ENCODE measurements at places on chromosomes 5 and 9. TPM values are rescaled to one million over a fixed set of nuclear protein-coding genes. Genes with fewer than 3 reads are reported as not detected.

GRCh38 chr5:65588694-65589093 lies 25.6 kb downstream of the PPWD1 start:
- peaks cover 26% of the 10 kb centered on the region for H3K36me3 ChIP-seq
- H3K27me3 ChIP-seq: no peaks in the 10 kb centered on the region
- H3K27ac ChIP-seq: no peak overlapping the region
- H3K4me3 ChIP-seq: no peak overlapping the region
- H3K4me1 ChIP-seq: no peaks in the 10 kb centered on the region

DNA sequence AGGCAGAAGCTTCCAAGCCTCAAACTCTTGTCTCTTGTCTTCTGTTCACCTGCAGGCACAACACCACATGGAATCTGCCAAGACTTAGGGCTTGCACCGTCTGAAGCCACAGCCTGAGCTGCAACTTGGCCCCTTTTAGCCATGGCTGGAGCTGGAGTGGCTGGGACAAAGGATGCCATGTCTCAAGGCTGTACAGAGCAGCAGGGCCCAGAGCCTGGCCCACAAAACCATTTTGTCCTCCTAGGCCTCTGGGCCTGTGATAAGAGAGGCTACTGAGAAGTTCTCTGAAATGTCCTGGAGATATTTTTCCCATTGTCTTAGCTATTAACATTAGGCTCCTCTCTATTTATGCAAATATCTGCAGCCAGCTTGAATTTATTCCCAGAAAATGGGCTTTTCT lies 330.8 kb downstream of the DTWD2 start:
- H3K27me3 ChIP-seq: no peaks in the 10 kb centered on the region
- H3K4me1 ChIP-seq: peaks cover 20% of the 10 kb centered on the region
- no peaks in the 10 kb centered on the region for H3K36me3 ChIP-seq
- DNase-seq: no peak

GRCh38 chr9:124139001-124139400 lies 118.7 kb upstream of the NEK6 start:
- DNase-seq: no peak
- no peaks in the 10 kb centered on the region for H3K36me3 ChIP-seq
- no peaks in the 10 kb centered on the region for H3K4me1 ChIP-seq
- H3K27ac ChIP-seq: no peak overlapping the region
- H3K4me3 ChIP-seq: no peak overlapping the region

ENTPD2 gene
- polyA plus RNA-seq: 2.9 TPM

- DNase-seq: no peak
- H3K27me3 ChIP-seq: no peaks in the 10 kb centered on the region
- peaks cover 8% of the 10 kb centered on the region for H3K36me3 ChIP-seq
These were observed 9.7 kb downstream of the AFF4 start for GRCh38 chr5:132953710-132954109.

DNA sequence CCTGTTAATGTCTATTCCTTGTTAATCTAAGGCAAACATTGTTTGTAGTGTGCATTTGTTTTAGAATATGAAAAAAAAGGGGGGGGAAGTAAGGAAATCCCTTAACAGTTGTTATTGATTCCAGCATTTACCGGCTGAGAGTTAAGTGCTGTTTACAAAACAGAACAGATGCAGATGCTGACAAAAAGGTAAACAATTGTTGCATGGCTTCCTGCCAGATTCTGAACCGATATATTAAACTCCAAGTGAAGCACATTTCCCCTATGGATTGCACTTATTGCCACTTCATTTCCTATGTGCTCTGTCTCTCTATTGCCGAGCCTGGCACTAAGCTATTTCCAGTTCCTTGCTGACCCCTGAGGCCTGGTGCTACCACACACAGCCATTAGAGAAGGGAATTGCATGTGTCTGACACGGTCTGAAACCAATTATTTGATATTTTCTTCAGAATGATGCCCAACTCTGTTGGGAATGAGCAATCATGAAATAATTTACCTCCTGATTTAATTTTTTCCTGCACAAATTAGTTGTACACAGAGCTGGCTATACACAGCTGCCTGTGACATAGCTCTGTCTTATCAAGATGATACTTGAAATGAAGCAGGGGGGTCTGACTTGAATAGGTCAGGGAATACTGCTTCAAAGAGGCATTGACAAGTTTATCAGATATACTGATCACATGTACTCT lies 109.8 kb downstream of the KIAA0825 start:
- DNase-seq: no peak
- no peaks in the 10 kb centered on the region for H3K4me1 ChIP-seq

TAS2R1 gene
- not detected for polyA plus RNA-seq

DNA sequence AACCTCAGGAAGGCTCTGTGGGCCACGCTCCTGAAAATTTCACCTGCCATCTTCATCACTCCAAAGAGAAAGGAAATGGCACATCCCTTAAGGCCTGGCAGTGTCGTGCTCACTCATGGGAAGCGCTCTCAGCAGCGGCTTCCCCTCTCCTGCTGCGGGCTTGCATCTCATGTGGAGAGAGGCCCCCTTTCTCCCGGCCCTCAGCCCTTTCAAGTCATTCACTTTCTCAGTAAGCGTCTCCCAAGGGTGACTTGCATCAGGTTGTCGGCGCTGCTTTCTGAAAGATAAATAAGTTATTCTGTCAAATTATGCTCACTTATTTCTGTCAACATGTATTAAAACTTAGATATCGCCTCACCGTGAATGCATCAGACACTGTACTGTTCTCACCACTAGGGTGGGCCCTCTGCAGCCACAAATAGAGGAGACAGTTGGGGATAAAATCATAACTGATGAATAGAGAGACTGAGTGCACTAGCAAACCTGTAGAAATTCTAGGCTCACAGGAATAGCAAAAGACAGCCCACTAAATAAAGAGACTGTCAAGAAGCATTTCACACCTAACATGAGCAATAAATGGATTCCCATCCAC lies 174.6 kb downstream of the RFK start:
- no peak overlapping the region for H3K4me3 ChIP-seq
- H3K4me1 ChIP-seq: no peaks in the 10 kb centered on the region
- DNase-seq: no peak
- no peaks in the 10 kb centered on the region for H3K36me3 ChIP-seq

DNA sequence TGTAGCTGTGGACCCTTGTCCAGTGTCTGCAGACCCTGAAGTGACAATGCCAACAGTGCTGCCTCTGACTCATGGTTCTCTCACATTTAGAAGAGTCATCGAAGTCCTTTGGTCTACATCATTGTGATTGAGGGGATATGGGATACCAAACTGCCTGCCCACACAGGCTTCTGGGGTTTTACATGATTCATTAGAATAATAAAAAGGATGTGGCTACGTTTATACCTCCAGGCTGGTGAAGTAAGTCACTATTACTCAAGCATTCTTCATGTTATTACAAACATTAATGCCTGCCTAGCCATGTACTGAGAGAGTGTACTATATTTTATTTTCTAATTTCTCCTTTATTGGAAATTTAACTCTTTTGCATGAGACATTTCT lies 365.7 kb downstream of the SPATA31D1 start:
- no peaks in the 10 kb centered on the region for H3K36me3 ChIP-seq
- DNase-seq: no peak
- H3K4me3 ChIP-seq: no peak overlapping the region
- no peaks in the 10 kb centered on the region for H3K4me1 ChIP-seq

DNA sequence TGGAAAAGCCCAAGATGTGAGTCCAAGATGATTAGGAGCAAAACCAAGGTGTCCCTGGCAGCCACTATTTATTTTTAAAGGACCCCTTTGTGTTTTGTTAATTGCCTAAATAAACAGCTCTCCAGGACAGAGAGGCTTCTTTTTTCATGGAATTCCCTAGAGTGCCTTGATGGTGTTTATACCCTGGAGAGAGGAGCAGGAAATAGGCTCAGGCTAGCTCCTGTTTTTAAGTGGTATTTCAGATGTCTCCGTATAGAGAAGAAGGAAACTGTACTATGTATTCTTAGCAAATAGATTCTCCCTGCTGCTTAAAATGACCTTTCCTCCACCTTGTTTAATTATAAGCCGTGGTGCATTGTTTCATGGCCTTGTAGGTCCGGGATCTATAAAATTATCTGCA lies 292.4 kb downstream of the CD180 start:
- no peak overlapping the region for H3K4me3 ChIP-seq
- H3K36me3 ChIP-seq: no peaks in the 10 kb centered on the region
- H3K27me3 ChIP-seq: no peaks in the 10 kb centered on the region

DNA sequence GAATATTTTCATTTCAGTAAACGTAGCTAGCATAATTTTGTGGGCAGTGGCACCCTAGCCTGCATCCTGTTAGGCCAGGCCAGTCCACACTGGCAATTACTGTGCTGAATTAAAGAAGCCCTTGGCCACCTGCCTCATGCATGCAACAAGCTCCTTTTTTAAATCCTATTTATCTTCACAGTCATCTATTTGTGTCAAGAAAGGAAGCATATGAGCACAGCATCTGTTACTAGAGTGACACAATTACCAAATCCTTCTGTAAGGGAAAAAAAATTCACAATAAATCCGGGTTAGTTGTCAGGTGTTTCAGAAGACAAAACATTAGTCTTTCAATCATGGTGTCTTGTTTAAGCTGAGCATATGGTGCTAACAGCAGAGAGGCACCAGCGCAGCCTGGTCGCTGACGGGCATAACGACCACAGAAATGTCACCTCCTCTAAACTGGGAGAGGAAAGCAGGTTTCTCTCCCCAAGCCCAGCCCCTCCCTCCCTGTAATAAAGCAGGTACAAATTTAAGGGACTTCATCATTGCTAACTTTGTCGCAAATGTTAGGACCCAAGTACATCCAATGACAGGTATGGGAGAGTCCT lies 520.6 kb downstream of the CTNND2 start:
- H3K4me3 ChIP-seq: no peak overlapping the region
- no peak overlapping the region for H3K27ac ChIP-seq
- DNase-seq: no peak
- H3K36me3 ChIP-seq: no peaks in the 10 kb centered on the region
- peaks cover 16% of the 10 kb centered on the region for H3K4me1 ChIP-seq

GRCh38 chr9:136856541-136857141 lies 4.5 kb downstream of the MAMDC4 start:
- H3K27ac ChIP-seq: peak overlapping the region; percentile 85
- peaks cover 18% of the 10 kb centered on the region for H3K36me3 ChIP-seq
- no peaks in the 10 kb centered on the region for H3K27me3 ChIP-seq
- DNase-seq: peak; percentile 25
- no peak overlapping the region for H3K4me3 ChIP-seq

AFAP1L1 gene
- 1.8 TPM for polyA plus RNA-seq

GRCh38 chr5:115842089-115842935 lies 577 bp downstream of the AP3S1 start:
- DNase-seq: no peak
- H3K27ac ChIP-seq: peak overlapping the region; percentile 94
- no peaks in the 10 kb centered on the region for H3K27me3 ChIP-seq
- peak overlapping the region; percentile 94 for H3K4me3 ChIP-seq

GRCh38 chr5:4905674-4906520 lies 234.2 kb upstream of the ADAMTS16 start:
- no peak overlapping the region for H3K27ac ChIP-seq
- no peaks in the 10 kb centered on the region for H3K27me3 ChIP-seq
- no peaks in the 10 kb centered on the region for H3K4me1 ChIP-seq
- no peak for DNase-seq

- DNase-seq: no peak
- no peaks in the 10 kb centered on the region for H3K36me3 ChIP-seq
- H3K4me1 ChIP-seq: no peaks in the 10 kb centered on the region
- H3K27ac ChIP-seq: no peak overlapping the region
These were observed 27.7 kb upstream of the QSOX2 start for GRCh38 chr9:136273244-136273865.

MCIDAS gene
- 1.8 TPM for polyA plus RNA-seq

ADGRD2 gene
- polyA plus RNA-seq: not detected

DNA sequence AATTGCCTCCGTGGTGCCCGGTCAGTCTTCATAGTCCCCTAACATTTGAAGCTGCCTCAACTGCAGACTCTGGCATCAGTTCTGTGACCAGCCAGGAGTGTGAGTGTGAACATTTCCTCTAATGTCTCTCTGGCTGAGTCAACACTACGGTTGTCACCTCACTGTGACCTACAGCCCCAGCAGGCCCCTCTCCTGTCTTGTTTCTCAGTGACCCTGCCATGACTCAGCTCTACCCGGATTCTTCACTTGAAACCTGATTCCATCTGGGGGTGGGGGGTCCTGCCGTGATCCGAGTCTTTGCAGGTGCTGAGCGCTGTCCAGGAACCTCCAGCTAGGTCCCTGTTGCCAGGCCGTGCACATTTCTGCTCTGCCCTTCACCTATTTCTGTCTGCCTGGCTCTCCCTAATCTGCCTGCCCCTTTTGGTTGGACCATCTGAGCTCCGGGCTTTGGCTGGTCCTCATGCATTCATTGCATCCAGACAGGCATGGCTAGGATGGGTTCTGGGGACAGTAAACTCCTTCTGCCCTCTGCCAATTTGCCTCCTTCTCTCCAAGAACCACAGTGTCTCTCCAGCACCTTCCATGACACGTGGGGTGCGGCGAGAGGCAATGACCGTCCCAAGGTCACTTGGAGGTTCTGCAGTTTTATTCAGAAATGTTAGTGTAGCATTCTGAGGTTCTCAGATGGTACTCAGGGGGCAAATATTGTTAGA lies 24.2 kb downstream of the STC2 start:
- H3K36me3 ChIP-seq: no peaks in the 10 kb centered on the region
- peaks cover 22% of the 10 kb centered on the region for H3K27me3 ChIP-seq
- H3K4me1 ChIP-seq: no peaks in the 10 kb centered on the region
- H3K27ac ChIP-seq: no peak overlapping the region

DNA sequence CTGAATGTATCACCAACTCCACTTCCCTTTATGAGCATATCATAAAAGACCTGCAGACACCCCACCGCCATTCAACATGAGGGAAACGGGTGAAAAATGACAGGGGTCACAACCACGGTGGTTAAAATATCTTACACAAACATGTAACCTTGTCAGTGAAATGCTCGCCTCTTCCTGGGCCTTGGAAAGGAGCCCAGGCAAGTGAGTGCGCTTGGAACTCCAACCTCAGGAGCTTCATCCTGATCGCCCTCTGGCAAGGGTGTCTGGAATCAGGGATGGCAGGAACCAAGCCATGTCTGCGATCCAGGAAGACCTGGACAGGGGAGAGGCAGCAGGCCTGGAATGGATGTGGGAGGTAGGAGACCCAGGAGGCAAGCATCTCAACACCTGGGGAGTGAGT lies 282.7 kb downstream of the GAS1 start:
- no peak for DNase-seq
- no peaks in the 10 kb centered on the region for H3K36me3 ChIP-seq
- H3K4me3 ChIP-seq: no peak overlapping the region
- no peak overlapping the region for H3K27ac ChIP-seq
- H3K4me1 ChIP-seq: no peaks in the 10 kb centered on the region
- no peaks in the 10 kb centered on the region for H3K27me3 ChIP-seq

RASEF gene
- polyA plus RNA-seq: 38.8 TPM

GRCh38 chr5:95564450-95564849 lies 9.5 kb downstream of the ARSK start:
- no peaks in the 10 kb centered on the region for H3K4me1 ChIP-seq
- H3K27ac ChIP-seq: no peak overlapping the region
- H3K4me3 ChIP-seq: no peak overlapping the region
- DNase-seq: peak; percentile 6

SOWAHA gene
- polyA plus RNA-seq: 5.7 TPM

- no peak overlapping the region for H3K4me3 ChIP-seq
- DNase-seq: no peak
- no peaks in the 10 kb centered on the region for H3K36me3 ChIP-seq
- H3K4me1 ChIP-seq: peaks cover 24% of the 10 kb centered on the region
These were observed 2.4 kb downstream of the SOWAHA start for GRCh38 chr5:132815454-132815853.

GFRA3 gene
- polyA plus RNA-seq: 2.0 TPM

Data from stomach (tissue), 19 donors.